ENCODE measurements at places on chromosomes 11 and 22. TPM values are rescaled to one million over a fixed set of nuclear protein-coding genes. Genes with fewer than 3 reads are reported as not detected.
A peak's percentile ranks its signal among the peaks of the same experiment; 100 is the strongest.

OR10D3 gene
- total RNA-seq, result not detected

GRCh38 chr11:32280339-32280738, 155.0 kb downstream of the WT1 start:
- no peak for DNase-seq
- H3K36me3 ChIP-seq, result no peaks in the 10 kb centered on the region
- no peak overlapping the region for H3K27ac ChIP-seq
- H3K4me1 ChIP-seq, result peaks cover 8% of the 10 kb centered on the region

PKDREJ gene
- not detected for total RNA-seq

GRCh38 chr11:46006418-46007070, 84.1 kb downstream of the LARGE2 start:
- H3K27me3 ChIP-seq, result no peaks in the 10 kb centered on the region
- H3K4me3 ChIP-seq, result no peak overlapping the region
- H3K36me3 ChIP-seq, result no peaks in the 10 kb centered on the region
- peak; percentile 81 for DNase-seq

GRCh38 chr11:125173556-125173955, 9.0 kb downstream of the PKNOX2 start:
- H3K27me3 ChIP-seq, result no peaks in the 10 kb centered on the region
- peaks cover 47% of the 10 kb centered on the region for H3K4me1 ChIP-seq
- no peak overlapping the region for H3K27ac ChIP-seq
- H3K4me3 ChIP-seq, result no peak overlapping the region
- no peak for DNase-seq
- H3K36me3 ChIP-seq, result no peaks in the 10 kb centered on the region

DNA sequence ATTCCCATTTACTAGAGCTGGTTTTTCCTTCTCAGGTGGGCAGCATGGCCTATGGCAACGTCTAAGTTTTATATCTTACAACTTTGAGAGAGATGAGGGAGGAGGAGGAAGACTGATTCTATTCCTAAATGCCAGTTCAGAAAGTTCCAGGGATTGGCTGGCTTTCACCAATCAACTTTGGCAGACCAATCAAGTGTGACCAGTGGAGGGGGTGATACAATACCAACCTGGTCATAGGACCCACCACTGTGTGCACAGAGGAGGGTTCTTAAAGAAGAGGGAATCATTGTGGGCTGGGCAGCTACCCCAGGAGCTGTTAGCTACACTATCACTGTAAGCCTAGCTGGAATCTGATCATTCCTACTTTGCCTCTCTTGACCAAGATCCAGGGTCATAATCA, 8.1 kb downstream of the DIXDC1 start:
- no peaks in the 10 kb centered on the region for H3K36me3 ChIP-seq
- H3K27ac ChIP-seq, result no peak overlapping the region
- peaks cover 9% of the 10 kb centered on the region for H3K4me1 ChIP-seq
- no peaks in the 10 kb centered on the region for H3K27me3 ChIP-seq

GRCh38 chr22:45891021-45891421, 85.9 kb downstream of the WNT7B start:
- no peak for DNase-seq
- no peaks in the 10 kb centered on the region for H3K36me3 ChIP-seq
- no peaks in the 10 kb centered on the region for H3K27me3 ChIP-seq
- H3K27ac ChIP-seq, result no peak overlapping the region
- H3K4me3 ChIP-seq, result no peak overlapping the region
- peaks cover 2% of the 10 kb centered on the region for H3K4me1 ChIP-seq

- no peaks in the 10 kb centered on the region for H3K4me1 ChIP-seq
- H3K27me3 ChIP-seq, result no peaks in the 10 kb centered on the region
- H3K36me3 ChIP-seq, result no peaks in the 10 kb centered on the region
- H3K27ac ChIP-seq, result no peak overlapping the region
Observed at GRCh38 chr11:57888386-57888785, 126.8 kb downstream of the CTNND1 start.

- DNase-seq, result peak; percentile 34
- H3K4me3 ChIP-seq, result no peak overlapping the region
- H3K36me3 ChIP-seq, result no peaks in the 10 kb centered on the region
- H3K27me3 ChIP-seq, result no peaks in the 10 kb centered on the region
Observed at GRCh38 chr22:17213976-17214375, 5.3 kb downstream of the ADA2 start.

GRCh38 chr11:12981676-12982522, 27.2 kb upstream of the RASSF10 start:
- H3K27me3 ChIP-seq, result no peaks in the 10 kb centered on the region
- peaks cover 18% of the 10 kb centered on the region for H3K4me1 ChIP-seq
- DNase-seq, result no peak
- no peaks in the 10 kb centered on the region for H3K36me3 ChIP-seq
- no peak overlapping the region for H3K27ac ChIP-seq

GRCh38 chr11:127639916-127640315, 639.3 kb upstream of the KIRREL3 start:
- no peaks in the 10 kb centered on the region for H3K36me3 ChIP-seq
- H3K4me1 ChIP-seq, result peaks cover 5% of the 10 kb centered on the region
- no peak for DNase-seq
- no peaks in the 10 kb centered on the region for H3K27me3 ChIP-seq
- H3K4me3 ChIP-seq, result no peak overlapping the region

GRCh38 chr11:46493791-46494190, 100.0 kb downstream of the AMBRA1 start:
- no peaks in the 10 kb centered on the region for H3K36me3 ChIP-seq
- H3K4me1 ChIP-seq, result peaks cover 9% of the 10 kb centered on the region
- H3K27me3 ChIP-seq, result no peaks in the 10 kb centered on the region
- no peak for DNase-seq
- H3K4me3 ChIP-seq, result no peak overlapping the region
- peak overlapping the region; percentile 26 for H3K27ac ChIP-seq

- H3K27ac ChIP-seq, result no peak overlapping the region
- H3K36me3 ChIP-seq, result no peaks in the 10 kb centered on the region
- H3K4me3 ChIP-seq, result no peak overlapping the region
- peaks cover 8% of the 10 kb centered on the region for H3K27me3 ChIP-seq
Observed at GRCh38 chr11:45580399-45580798, 85.0 kb downstream of the CHST1 start.

C11orf91 gene
- total RNA-seq, result not detected

DNA sequence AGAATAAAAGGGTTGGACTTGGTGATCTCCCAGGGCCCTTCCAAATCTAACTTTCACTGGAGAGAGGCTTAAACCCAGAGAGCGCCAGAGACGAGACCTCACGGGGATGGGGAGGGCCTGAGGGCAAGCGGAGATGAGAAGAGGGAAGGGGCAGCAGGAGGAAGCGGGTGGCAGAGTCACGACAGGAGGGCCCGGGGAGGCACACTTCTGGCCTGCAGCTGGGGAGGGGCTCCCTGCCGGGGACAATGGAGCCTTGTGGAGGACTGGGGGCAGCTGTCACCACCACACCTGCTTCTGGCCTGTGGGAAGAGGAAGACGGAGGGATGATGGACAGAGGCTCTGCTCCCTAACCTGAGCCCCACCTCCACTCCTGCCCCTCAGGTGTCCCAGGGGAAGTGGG, 40.2 kb downstream of the PDE2A start:
- H3K27me3 ChIP-seq, result peaks cover 25% of the 10 kb centered on the region
- H3K36me3 ChIP-seq, result no peaks in the 10 kb centered on the region
- H3K27ac ChIP-seq, result no peak overlapping the region
- no peak overlapping the region for H3K4me3 ChIP-seq

CCDC81 gene
- 0.77 TPM for total RNA-seq

OR52A1 gene
- total RNA-seq, result not detected

- H3K27ac ChIP-seq, result no peak overlapping the region
- no peaks in the 10 kb centered on the region for H3K36me3 ChIP-seq
- no peaks in the 10 kb centered on the region for H3K27me3 ChIP-seq
Observed at GRCh38 chr11:127632546-127632945, 632.0 kb upstream of the KIRREL3 start.

DNA sequence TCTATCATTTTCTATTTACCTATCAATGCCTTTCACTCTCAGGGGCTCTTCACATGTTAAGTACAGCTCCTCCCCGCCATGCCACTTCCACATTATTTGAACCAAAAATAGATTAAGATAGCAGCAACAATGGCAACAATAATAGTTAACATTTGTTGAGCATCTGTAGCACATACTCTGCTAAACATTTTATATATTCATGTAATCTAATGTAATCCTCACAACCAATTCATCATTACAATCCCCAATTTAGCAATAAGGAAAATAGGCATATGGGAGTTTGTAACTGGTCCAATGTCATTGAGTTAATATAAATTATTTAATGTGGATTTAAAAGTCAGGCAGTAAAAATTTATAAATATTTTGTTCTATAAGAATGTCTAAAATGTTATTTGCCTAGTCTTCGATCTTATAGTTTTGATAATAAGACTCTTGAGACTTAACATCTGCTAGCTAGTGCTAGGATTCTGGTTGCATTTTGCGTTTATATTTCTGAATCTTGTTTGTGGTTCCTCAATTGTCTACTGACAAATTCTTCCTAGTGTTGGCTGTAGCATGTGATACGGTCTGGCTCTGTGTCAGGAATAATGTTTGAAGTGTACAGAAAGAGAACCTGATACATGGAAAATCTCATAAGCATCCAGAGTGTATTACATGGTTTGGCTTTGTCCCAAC, 621.5 kb upstream of the LUZP2 start:
- DNase-seq, result no peak
- peaks cover 3% of the 10 kb centered on the region for H3K36me3 ChIP-seq
- no peak overlapping the region for H3K27ac ChIP-seq
- H3K27me3 ChIP-seq, result no peaks in the 10 kb centered on the region

DNA sequence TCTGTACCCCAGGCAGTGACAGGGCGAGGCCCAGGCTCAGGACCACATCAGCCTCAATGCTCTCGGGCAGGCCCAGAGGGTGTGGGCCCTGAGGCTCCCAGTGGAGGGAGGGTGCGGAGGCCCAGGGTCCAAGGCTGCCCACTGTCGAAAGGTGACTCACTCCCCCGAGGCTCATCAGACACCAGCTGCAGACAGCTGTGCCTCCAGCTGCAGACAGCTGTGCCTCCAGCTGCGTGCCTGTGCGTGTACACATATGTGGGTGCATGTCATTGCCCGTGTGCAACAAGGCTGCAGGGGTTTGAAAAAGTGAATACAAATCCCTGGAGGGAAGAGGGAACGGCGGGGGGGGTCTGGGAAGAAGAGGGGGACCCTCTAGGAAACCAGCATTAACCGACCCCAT, 134.3 kb downstream of the BRD1 start:
- no peaks in the 10 kb centered on the region for H3K36me3 ChIP-seq
- no peak for DNase-seq
- no peaks in the 10 kb centered on the region for H3K4me1 ChIP-seq
- H3K27ac ChIP-seq, result no peak overlapping the region
- no peaks in the 10 kb centered on the region for H3K27me3 ChIP-seq
- H3K4me3 ChIP-seq, result no peak overlapping the region

CLMP gene
- 5.7 TPM for total RNA-seq

GRCh38 chr22:19916006-19916405, 25.6 kb upstream of the COMT start:
- no peaks in the 10 kb centered on the region for H3K36me3 ChIP-seq
- H3K27ac ChIP-seq, result no peak overlapping the region
- DNase-seq, result no peak
- H3K4me1 ChIP-seq, result no peaks in the 10 kb centered on the region
- H3K27me3 ChIP-seq, result no peaks in the 10 kb centered on the region

MSANTD2 gene
- 41.9 TPM for total RNA-seq

DNA sequence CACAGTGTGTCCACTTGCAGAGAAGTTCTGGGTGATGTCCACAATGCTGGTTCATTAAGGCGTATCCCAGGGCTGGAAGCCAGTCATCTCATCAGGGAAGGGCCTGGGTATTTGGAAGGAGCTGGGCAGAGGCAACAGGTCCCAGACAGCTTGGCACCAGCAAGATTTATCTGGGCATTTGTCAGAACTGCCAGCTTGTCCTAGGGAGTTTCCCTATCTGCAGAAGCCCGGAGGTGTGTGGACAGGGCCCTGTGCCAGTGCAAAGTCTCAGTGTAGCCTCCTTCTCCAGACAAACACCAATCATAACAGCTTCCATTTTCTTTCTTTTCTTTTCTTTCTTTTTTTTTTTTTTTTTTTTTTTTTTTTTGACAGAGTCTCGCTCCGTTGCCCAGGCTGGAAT, 125.3 kb upstream of the TIMP3 start:
- DNase-seq, result no peak
- no peaks in the 10 kb centered on the region for H3K27me3 ChIP-seq
- H3K4me3 ChIP-seq, result no peak overlapping the region
- no peaks in the 10 kb centered on the region for H3K4me1 ChIP-seq
- no peaks in the 10 kb centered on the region for H3K36me3 ChIP-seq

MFNG gene
- total RNA-seq, result 10.6 TPM

PPP2R5B gene
- 11.3 TPM for total RNA-seq

DNA sequence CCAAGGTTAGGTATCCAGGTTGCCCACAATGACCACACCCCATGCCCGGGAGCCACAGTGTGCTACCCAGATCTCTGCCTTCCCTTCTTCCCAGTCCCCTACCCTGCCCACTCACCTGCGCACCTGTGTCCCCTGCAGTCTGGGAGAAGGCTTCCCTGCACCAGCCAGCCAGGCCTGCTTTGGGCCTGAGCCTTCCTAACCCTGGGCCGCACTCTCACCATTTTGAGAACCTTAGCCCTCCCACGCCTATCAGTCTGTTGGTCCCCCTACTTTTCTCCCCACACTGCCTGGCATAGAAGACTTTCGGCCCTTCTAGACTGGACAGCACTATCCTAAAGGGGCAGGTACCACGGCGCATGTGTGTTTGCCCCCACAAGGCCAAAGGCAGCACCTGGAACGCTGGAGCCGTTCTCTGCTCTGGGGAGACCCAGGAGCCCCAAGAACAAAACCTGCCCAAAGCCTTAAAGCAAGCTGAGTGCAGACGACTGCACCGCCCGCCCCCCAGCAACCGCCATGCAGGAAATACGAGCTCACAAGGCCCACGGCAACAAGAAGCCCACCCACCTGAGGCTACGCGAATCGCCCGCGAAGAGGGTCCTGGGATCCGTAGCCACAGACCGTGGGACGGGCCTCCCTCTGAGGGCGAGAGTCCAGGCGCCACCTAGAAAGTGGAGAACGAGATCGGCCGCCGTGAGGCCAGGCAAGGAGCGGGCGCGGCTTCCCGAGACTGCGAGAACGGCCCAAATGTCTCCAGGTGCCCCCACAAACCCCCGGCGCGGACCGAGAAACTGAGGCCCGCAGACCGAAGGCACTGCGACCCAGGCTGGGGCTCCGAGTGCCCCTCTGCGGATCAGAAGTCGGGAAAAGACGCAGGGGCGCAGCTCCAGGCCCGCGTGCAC, 546 bp downstream of the GNB1L start:
- H3K27me3 ChIP-seq, result no peaks in the 10 kb centered on the region
- H3K4me3 ChIP-seq, result peak overlapping the region; percentile 72
- no peaks in the 10 kb centered on the region for H3K36me3 ChIP-seq
- DNase-seq, result no peak

GRCh38 chr11:22641559-22641958, 15.9 kb upstream of the FANCF start:
- H3K4me1 ChIP-seq, result peaks cover 16% of the 10 kb centered on the region
- DNase-seq, result no peak
- H3K27ac ChIP-seq, result no peak overlapping the region
- no peaks in the 10 kb centered on the region for H3K36me3 ChIP-seq

OR52I1 gene
- total RNA-seq, result not detected

GRCh38 chr11:36372101-36372771, 76.1 kb downstream of the PRR5L start:
- no peak overlapping the region for H3K4me3 ChIP-seq
- peaks cover 9% of the 10 kb centered on the region for H3K27me3 ChIP-seq
- H3K27ac ChIP-seq, result no peak overlapping the region
- no peaks in the 10 kb centered on the region for H3K36me3 ChIP-seq
- peaks cover 21% of the 10 kb centered on the region for H3K4me1 ChIP-seq
- DNase-seq, result no peak

ADAMTS8 gene
- total RNA-seq, result not detected

INS gene
- not detected for total RNA-seq

KCNJ5 gene
- not detected for total RNA-seq

PATE2 gene
- not detected for total RNA-seq

All from neural progenitor cell (in vitro differentiated cells).